ENCODE measurements at places on chromosomes 3 and 15. TPM values are rescaled to one million over a fixed set of nuclear protein-coding genes. Genes with fewer than 3 reads are reported as not detected.

DNA sequence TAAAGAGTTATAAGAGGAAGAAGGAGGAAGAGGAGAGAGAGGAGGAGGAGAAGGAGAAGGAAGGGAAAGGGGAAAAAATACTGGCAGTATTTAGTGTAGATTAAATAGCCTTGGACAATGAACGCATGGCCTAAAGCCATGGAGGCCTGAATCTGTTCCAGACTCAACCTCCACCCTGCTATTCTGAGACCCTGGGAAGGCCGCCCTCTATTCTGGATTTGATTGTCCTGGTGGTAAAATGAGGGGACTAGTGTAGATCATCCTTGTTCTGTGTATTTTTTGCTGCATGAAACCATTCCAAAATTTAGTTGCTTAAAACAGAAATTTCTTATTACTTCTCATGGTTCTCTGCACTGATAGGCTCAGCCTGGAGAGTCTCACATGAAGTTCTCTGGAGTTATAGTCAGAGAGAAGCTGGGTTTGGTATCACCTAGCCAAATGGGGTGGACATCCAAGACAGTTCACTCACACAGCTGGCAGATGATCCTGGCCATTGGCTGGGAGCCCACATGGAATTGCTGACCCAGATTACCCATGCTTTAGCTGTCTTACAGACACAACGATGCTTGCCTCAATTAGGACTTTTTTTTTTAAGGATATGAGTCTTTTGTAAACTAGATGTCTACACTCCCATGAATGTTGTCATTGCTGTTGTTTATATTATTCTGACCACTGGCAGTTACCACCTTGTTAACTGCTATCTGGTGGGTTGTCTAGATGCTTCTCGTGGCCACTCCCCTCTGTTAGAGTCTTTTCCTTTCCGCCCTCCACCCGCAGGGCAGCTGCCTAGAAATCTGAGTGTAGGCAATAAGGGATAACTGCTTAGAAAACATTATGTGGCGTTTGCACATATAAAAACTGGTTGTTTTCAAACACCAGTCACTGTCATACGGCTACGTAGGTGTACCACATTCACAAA lies 149.9 kb downstream of the SST start:
- H3K4me1 ChIP-seq = no peaks in the 10 kb centered on the region
- H3K27me3 ChIP-seq = no peaks in the 10 kb centered on the region
- H3K4me3 ChIP-seq = no peak overlapping the region

GRCh38 chr3:86180696-86181095 lies 810.3 kb downstream of the VGLL3 start:
- H3K4me1 ChIP-seq = no peaks in the 10 kb centered on the region
- H3K27me3 ChIP-seq = no peaks in the 10 kb centered on the region
- DNase-seq = no peak

GRCh38 chr15:41006479-41006878 lies 53.2 kb downstream of the CHAC1 start:
- H3K4me1 ChIP-seq = peaks cover under 1% of the 10 kb centered on the region
- no peak overlapping the region for H3K27ac ChIP-seq

UBE3A gene
- 103 TPM for total RNA-seq

DNA sequence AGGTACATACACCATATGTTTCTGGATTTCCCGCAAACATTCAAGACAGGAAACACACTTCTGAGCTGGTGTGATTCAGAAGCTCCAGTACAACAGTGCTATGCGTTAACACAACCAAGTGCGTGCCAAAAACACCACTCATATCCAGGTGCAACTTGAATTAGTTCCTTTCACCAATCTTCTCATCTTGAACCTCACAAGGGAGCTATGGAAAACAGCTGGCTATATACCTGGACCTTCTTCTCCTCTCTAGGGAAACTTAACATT lies 31.3 kb downstream of the SUSD5 start:
- H3K36me3 ChIP-seq = no peaks in the 10 kb centered on the region
- no peak overlapping the region for H3K27ac ChIP-seq
- no peak overlapping the region for H3K4me3 ChIP-seq
- no peaks in the 10 kb centered on the region for H3K27me3 ChIP-seq
- no peak for DNase-seq
- H3K4me1 ChIP-seq = no peaks in the 10 kb centered on the region

All from kidney (tissue), 22 donors.